Heart left ventricle (tissue), 16 donors: ENCODE measurements at places on chromosomes 1 and 21. TPM values are rescaled to one million over a fixed set of nuclear protein-coding genes. Genes with fewer than 3 reads are reported as not detected.

GRCh38 chr1:83571536-83571935, 427.4 kb downstream of the TTLL7 start:
- no peak for DNase-seq

DNA sequence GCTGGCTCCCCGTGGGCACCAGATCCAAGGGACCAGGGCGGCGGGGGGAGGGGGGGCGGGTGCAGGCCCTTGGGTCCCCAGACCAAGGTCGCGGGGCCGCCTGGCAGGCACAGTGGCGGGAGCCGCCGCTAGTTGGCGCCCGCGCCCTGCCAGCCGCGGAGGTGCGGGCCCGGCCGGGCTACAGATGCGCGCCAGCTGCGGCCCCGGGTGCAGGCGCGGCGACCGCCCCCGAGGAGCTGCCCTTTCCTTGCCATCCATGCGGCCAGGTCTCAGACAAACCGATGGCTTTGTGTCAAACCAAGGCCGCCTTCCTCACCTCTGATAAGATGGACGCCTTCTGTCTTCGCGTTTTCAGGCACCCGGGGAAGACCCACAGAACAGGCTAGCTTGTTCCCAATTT, 2.2 kb upstream of the RUNX3 start:
- DNase-seq, result peak; percentile 82

The GNAT2 gene
- not detected for total RNA-seq

GRCh38 chr1:22332795-22333499, 118.7 kb upstream of the ZBTB40 start:
- no peak for DNase-seq

DNA sequence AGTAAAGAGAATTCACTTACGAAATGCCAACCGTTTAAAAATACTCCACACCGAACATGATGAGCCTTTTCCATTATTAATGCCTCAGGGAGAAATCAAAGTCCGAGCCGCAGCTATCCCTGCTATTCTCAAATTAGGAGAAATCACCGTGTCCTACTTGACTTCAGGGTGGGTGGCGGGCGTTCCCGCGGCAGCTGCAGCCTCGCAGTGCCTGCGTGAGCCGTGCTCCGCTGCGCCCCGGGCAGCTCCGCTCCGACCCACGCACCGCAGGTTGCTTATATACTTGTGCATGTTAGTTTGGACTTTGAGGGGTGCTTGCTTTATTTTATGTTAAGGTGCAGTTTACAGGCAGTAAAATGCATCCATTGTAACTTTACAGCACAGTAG, 35.6 kb upstream of the PCBP3 start:
- DNase-seq, result no peak

DNA sequence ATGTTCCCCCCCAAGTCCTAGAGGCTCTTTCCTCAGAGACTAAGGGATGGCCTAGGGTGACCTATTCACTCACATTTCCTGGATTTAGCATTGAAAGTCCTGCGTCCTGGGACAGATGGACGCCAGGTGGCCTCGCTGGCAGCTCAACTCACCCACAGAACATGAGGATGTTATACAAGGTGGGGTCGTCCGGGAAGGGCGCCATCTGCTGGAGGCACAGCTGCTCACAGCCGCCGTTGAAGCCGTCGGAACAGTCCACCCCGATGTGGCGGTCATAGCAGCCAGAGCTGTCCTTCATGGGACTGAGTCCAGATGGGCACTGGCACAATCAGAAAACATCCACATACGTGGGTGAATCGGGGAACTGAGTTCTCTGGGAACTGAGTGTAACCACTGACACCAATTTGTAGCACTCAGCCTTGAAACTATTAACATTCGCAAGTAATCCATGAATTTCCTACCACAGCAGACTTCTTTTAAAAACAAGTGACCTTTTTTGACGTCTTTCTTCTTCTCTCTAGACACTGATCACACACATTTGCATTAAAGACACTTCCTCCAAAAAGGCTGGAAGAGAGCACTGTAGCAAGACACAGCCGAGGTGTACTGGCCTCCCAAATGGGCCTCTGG, 215.4 kb downstream of the ASTN1 start:
- DNase-seq, result peak; percentile 58

DNA sequence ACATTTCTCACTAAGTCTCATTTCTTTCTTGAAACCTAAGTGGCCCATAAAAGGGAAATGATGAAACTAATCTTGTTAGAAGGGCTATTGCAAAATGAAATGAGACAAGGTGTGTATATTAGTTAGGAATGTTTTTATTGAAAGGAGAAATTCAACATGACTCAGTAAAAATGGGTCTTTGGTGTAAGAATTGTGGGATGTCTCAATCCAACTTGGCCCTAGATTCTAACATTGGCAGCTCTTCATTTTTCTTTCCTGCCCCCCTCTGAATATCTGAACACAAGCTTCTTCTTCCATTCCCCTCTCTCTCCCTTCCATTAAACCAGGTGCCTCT, 26.8 kb upstream of the TARBP1 start:
- DNase-seq, result no peak

GRCh38 chr21:33608559-33608958, 20.1 kb upstream of the DONSON start:
- DNase-seq, result no peak

- DNase-seq, result no peak
These were observed 3.1 kb downstream of the CD52 start for GRCh38 chr1:26320896-26321295.

The NSL1 gene
- total RNA-seq, result 24.5 TPM
